ENCODE measurements at places on chromosomes 5 and 9.

DNA sequence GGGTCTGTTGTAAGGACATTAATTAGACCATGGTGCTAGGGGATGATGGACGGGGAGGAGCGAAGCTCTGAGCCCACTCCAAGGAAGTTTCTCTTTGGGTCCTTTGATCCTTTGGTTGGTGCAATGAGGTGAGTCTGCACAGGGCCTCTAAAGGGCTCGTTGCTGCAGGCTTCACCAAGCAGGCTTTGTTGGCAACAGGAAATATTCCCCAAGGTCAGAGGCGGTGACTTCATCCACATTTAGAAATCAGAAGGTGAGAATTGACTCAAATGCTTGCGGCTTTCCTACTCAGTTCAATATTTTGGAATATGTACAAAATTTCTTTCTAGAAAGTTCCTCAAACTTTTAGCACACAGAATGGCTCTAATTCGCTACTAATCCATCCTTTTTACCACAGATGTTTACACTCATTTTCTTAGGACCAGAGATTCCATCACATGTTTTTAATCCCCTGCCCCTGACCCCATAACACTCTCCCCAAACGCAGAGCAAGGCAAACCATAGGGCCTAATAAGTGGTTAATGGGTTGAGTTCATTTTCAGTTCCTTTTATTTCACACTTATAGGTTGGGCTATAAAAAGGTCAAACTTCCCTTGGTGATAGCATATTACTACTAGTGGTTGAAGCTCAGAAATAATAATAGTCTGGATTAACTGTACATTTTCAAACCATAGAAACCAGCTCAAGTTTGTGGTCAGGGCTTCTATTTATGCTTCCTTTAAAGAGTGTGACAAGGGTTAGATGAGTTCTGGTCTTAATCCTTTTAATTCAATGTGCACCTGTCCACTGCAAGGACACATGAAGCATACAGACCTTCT is 37.3 kb upstream of the TMEM252 start:
- no peak for DNase-seq

DNA sequence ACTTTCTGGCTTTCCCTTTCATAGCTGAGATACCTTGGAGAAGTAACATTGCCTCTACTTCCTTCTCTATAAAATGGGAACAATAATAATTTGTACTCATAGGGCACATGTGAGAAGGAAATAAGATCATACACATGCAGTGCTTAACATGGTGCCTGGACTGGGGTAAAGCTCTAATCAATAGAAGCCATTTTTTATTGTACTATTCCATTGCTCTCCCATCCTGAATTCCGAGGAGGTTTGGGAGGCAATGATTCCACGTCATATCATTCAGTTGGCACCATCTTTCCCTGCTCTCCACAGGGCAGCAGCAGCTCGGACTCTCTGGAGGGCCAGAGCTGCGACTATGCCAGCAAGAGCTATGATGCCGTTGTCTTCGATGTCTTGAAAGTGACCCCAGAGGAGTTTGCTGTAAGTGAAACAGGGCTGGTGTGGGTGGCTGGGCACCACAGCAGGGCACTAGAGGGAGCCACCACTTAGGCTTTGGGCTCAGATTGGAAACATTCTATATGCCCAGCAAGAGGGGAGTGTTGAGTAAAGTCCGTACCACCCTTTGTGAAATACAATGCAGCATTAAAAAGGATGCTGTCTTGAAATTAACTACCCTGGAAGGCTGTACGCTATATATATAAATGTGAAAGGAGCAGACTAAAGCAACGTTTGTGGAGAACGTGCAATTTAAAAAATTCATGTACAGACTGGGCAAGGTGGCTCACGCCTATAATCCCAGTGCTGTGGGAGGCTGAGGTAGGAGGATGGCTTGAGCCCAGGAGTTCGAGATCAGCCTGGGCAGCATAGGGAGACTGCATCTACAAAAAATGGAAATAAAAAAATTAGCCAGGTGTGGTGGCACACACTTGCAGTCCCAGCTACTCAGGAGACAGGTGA is 51.2 kb downstream of the RALGPS1 start:
- peak; percentile 26 for DNase-seq

DNA sequence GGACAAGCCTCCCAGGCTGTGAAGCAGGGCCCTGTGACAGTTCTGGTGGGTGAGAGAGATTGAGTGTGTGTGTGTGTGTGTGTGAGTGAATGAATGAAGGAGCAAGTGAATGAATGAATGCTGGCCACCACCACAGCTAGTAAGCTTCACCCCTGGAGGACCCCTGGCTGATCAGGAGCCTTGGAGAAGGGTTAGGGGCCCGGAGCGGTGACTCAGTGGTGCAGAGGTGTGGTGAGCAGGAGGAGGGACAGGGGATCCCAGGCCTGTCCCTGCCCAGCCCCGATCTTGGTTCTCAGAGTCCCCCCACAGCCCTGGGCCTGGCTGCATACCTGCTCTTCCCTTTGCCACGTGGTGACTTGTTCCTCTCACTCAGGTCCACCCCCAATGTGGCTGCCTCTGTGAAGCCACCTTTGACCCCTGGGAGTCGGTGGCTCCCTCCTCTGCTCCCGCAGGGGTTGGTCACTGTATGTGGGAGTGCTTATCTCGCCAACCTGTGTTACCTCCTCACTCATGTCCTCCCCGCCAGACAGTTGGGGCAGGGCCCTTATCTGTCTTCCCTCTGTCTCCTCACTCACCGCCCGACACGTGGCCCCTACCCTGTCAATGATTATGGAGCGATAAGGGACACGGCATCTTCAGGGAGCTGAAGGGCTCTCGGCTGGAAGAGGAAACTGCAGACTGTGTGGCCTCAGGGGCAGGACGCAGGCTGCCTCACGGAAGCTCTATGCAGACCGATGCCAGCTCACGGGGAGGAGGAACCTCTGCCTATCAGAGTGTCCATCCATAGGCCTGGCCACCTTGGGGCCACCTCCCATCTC is 99.9 kb upstream of the PITX1 start:
- no peak for DNase-seq

GRCh38 chr9:7439355-7439995 is 360.1 kb downstream of the DMAC1 start:
- no peak for DNase-seq

GRCh38 chr5:65102976-65103711 is 334.4 kb downstream of the CWC27 start:
- DNase-seq: no peak

DNA sequence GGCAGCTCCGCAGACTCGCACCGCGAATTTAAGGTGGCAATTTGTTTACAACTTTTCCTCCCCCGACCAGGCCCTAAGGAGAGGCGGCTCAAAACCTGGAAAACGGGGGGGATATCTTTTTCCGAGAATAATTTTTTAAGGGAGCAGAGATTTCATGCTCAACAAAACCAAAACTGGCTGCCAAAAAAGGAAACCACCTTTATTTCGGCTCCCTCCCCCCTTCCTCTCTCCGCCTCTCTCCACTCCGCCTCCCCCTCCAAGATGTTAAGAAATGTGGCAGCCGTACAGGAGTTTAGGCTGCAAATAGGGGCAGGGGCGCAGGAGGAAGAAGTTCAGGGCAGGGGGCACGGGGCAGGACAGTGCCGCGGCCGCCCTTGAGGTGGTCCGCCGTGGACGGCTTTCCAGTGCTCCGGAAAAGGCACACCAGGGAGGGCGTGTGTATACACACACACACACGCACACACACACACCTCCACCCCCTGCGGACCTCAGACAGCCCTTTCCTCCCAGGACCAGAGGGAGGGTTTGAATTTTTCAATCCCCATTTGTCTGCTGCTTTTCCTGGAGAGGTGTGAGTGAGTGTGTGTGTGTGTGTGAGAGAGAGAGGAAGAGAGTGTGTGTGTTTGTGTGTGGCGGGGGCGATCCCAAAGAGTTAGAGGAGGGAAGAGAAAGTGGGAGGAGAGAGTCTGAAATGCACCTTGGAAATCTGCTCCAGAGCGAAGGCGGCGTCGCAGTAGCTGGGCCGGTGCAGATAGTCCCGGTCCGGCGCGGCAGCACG is 9.1 kb downstream of the PTCH1 start:
- peak; percentile 16 for DNase-seq

- no peak for DNase-seq
Observed at GRCh38 chr5:132971483-132972435, 8.3 kb upstream of the AFF4 start.

DNA sequence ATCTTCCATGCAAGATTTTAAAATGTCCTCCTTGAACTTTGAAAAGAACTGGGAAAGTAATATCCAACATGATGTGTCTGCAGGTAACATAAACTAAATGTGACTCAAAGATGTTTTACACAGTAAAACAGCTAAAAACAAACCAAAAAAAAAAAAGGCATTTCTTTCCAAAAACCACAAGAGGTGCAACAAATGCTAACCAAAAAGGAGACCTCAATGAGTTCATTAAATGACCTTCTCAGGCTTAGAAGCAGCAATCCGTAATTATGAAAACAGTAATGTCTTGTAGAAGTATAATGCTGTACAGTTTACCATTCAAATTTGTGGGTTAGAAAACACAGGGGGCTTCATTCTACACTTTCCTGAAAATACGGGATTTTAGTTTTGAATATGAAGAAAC is 2.5 kb downstream of the RNF145 start:
- no peak for DNase-seq

- no peak for DNase-seq
Observed at GRCh38 chr5:135273212-135273611, 125.8 kb downstream of the MACROH2A1 start.

GRCh38 chr5:158381614-158382160 is 522.7 kb upstream of the CLINT1 start:
- DNase-seq: no peak

GRCh38 chr5:96626956-96627355 is 35.2 kb upstream of the CAST start:
- no peak for DNase-seq

DNA sequence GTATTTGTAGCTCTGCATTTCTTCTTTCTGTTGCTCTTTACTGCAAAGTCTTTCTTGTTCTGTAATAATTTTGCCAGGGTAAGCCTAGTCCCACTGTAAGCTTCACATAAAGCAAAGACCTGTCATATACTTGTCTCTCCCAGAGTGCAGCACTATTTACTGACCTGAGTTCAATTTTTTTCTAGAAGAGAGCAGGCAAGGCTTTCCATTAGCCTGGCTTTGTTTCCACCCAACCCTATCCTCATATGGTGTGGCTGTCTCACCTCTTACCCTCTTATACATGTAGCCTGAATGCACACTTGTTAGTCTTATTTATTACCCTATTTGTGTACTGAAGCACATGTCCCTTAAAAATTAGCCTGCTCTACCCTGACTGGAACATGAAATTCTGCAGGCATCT is 170.4 kb downstream of the EFNA5 start:
- DNase-seq: no peak

DNA sequence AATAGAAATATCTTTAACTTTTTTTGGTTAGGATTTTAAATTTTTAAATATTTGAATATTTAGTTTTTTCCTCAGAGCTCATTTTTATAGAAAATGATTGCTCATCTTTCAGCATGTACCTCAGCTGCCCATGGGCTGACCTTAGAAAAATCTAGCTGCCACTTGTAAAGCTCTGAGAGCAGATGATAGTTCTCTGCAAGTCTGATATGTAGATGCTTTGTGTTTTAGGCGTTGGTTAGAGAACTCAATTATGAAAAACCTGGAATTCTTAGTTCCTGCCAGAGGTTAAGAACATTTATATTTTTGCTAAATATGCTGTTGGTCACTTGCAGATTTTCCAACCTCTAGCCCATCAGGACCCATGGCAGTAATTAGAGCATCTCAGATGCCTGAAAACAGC is 15.1 kb downstream of the OTULIN start:
- DNase-seq: no peak

DNA sequence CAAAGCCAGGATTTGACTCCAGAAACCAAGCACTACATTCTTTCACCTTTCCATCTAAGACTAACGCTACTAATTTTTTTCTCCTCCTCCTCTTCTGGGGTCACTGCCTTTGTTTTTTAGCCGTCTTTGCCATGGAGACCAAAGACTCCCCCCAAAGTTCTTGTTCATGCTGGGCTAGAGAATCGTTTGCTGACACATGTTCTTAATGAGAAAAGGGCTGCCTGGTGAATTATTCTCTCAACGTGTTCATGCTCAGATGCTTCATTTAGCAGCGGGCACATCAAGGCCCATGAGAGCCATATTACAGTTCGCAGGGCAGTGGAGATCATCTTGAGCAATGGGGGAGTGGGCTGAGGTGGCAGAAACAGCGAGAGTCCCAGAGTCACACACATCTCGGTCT is 134.9 kb downstream of the SLIT3 start:
- DNase-seq: no peak

- DNase-seq: no peak
Observed at GRCh38 chr5:98460536-98460935, 312.9 kb upstream of the RGMB start.

GRCh38 chr9:113973226-113973625 is 97.1 kb downstream of the ZNF618 start:
- DNase-seq: no peak

DNA sequence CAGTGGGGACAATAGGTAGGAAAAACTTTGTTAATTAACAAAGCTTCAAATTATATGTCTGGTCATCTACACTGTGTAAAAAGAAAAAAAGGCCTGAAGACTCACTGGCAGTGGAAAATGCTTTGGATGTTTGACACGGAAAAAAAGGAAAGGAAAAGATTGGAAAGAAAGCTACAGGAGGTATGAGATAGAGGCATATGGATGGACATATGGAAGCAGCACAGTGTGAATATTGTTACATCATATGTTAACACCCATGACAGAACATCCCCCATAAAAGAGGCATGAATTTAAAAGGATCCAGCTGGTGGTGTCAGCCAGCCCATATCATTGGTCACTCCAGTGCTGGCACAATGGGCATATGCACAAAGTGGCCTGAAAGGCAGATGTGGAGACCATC is 19.0 kb upstream of the ADAMTS19 start:
- DNase-seq: no peak

GRCh38 chr9:134651226-134651905 is 9.8 kb downstream of the COL5A1 start:
- DNase-seq: no peak

DNA sequence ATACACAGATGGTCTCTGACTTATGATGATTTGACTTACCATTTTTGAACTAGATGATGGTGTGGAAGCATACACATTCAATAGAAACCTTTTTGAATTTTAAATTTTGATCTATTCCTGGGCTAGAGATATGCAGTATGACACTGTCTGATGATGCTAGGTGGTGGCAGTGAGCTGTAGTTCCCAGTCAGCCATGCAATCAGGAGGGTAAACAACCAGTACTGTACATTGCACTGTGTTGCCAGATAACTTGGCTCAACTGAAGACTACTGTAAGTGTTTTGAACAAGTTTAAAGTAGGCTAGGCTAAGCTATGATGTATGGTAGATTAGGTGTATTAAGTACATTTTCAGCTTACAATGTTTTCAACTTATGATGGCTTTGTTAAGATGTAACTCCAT is 859.1 kb upstream of the ARRDC3 start:
- DNase-seq: no peak

Data from stimulated activated CD4-positive, alpha-beta T cell treated with anti-CD3 and anti-CD28 coated beads, Interleukin-4, amount 100 ng/mL, for 48 hours (primary cell).